ENCODE measurements at places on chromosomes 5 and 9. TPM values are rescaled to one million over a fixed set of nuclear protein-coding genes. Genes with fewer than 3 reads are reported as not detected.

DNA sequence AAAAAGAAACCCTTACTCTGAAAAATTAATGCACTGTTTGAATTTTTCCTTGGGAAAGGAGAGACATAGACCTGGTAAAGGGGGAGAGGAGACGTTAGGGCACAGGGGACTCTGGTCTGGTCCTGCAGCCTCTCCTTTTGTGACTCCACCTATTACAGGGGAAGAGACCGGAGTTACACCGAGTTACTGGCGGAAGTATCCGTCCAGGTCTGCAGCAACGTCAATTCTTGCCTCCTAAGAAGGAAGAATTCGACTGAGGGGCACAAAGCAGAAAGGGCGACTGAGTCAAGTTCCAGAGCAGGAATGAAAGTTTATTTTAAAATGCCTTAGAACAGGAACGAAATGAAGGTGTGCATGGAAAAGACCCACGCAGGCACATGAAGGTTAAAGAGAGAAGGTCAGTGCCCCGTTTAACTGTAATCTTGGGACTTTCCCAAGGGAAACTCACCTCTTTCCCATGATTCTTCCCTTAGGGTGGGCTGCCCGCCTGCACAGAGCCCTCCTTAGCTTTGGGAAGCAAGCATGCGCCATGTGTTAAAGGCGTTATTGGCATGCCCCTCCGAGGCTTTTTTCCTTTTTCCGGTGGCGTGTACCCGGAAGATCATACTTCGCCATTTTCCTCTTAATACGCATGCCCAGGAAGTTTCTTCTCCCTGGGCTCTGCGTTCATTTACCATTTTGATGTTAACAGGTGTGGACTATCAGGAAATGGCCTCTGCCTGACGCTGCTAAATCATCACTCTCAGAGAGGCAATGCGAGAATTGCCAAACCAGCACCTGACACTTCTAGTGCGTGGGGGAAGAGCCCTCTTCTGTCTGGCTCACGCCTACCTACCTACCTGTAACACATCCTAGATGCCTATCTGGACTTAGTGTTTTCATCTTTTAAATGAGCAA lies 409.6 kb upstream of the PAPPA start:
- no peak for DNase-seq

DNA sequence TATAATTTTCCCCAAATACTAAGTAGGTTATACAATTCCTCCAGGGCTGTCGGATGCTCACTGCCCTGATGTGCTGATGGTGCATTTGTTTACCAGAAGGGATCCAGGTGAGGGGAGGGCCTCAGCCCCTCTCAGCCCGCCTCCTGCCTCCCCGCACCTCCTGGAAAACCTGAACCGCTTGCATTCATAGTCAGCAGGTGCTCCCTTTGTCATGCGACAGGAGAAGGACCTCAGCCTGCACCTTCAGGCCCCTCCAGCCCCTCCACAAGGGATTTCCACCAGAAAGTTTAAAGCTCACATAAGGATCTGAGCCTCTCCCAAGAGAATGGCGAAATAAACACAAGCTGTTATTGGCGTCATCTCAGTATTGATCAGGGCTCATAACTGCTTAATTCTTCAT lies 36.5 kb upstream of the NTNG2 start:
- DNase-seq, result no peak

- no peak for DNase-seq
These were observed 44.7 kb upstream of the IL17B start for GRCh38 chr5:149423794-149424268.

DNA sequence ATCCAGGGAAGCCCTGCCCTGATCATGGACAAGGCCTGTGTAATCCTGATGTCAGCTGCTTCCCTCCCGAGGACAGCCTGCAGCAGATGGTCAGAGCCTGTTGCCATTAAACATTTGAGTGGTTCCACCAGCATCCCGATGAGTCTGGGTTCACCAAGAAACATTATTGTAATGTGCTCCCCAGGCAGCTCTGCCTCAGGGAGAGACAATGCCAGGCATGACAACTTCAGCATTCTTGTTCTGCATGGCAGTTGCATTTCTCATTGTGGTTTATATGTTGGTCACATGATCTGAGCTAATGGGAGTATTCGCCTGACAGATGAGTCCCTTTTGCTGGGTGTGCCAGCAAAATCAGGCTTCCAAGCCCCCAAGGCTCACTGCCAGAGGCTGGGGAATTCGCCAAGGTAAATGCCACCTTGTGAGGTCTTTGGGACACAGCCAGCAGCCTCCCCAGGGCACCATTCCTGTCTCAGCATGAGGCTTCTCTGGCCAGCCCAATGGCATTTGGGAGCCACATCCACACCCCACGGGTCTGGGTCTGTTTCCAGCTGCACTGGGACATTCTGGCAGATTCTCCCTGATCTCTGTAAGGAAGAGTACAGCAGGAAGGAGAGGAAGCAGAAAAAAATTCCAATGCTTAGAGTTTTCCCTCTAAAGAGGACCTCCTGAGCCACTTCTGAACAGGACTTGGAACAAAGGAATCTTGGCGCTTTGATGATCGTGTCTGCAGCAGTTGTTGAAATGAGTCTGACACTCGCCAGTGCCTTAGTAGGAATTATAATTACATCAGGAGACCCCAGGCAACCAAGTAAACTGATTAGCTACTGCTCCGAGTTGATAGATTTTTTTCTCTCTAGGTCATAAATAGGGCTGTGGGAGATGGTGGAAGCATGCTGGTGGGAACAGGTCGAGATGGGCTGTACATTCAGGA lies 18.7 kb downstream of the KCNIP1 start:
- no peak for DNase-seq

- no peak for DNase-seq
These were observed 94.9 kb upstream of the PLPPR1 start for GRCh38 chr9:100933656-100934055.

GRCh38 chr9:126506361-126507317 lies 107.1 kb upstream of the LMX1B start:
- no peak for DNase-seq

The C5orf52 gene
- not detected for polyA plus RNA-seq
